ENCODE measurements at places on chromosomes 13 and 19.

DNA sequence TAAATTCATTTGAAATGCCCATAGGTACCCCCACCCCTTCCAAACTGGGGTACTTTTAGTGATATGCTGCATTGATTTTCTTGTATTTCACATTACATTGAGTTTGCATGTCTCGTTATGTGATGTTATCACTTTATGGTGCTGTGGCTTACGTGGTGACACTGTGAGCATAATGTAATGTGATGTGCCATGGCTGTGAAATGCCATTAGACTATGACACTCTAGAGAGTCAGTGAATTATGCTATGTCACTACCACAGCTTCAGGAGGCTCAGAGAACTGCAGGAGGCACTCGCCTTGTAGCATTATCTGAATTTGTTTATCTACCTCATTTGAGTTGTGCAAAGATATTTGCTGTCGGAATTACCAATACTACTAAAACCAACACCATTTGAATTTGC is 590.1 kb upstream of the SLC10A2 start:
- no peak for DNase-seq

GRCh38 chr13:39840201-39840600 is 184.7 kb downstream of the COG6 start:
- no peak for DNase-seq

- no peak for DNase-seq
Observed at GRCh38 chr13:77868717-77869116, 49.9 kb downstream of the EDNRB start.

GRCh38 chr19:37817180-37817981 is 38.0 kb upstream of the ZNF573 start:
- DNase-seq = no peak

DNA sequence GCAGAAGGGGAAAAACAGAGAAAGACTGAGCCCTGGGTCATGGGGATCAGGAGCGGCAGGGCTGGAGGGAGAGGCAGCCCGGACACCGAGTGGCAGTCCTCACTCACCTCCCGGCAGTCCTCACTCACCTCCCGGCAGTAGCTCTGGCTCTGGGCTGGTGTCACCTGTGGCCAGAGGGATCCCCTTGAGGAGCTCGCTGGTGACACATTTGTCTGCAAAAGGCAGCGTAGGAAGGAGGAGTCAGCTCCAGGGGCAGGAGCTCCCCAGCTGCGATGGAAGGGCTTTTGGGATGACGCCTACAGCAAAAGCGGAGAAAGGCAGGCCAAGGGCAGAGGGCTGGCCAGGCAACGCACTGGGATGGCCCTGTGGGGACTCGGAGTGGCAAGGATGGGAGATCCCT is 739 bp downstream of the EIF3G start:
- no peak for DNase-seq

- DNase-seq = no peak
Observed at GRCh38 chr13:26839682-26840081, 79.1 kb upstream of the GPR12 start.

DNA sequence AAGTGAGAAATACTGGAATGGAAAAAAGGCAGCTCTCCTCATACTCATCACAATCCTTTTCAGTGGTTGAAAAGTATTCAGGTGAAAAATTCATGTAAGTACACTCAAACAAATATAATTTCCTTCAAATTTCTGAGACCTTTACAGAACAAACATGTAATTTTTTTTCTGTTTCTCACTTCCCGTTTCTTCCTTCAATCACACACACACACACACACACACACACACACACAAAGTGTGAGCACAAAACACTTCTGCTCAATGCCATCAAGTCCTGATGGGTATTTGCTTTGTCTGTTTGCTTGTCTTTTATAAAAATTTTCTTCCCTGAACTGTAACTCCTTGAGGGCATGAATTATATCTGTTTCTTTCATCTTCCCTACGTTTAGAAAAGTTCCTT is 110.6 kb downstream of the LIG4 start:
- DNase-seq = no peak

GRCh38 chr19:15702534-15702930 is 25.3 kb upstream of the OR10H2 start:
- peak; percentile 12 for DNase-seq

- DNase-seq = no peak
Observed at GRCh38 chr19:31502536-31503170, 153.4 kb upstream of the TSHZ3 start.

- peak; percentile 36 for DNase-seq
Observed at GRCh38 chr13:34462843-34463242, 479.2 kb upstream of the NBEA start.

- no peak for DNase-seq
Observed at GRCh38 chr13:76991432-76991795, 467 bp upstream of the CLN5 start.

DNA sequence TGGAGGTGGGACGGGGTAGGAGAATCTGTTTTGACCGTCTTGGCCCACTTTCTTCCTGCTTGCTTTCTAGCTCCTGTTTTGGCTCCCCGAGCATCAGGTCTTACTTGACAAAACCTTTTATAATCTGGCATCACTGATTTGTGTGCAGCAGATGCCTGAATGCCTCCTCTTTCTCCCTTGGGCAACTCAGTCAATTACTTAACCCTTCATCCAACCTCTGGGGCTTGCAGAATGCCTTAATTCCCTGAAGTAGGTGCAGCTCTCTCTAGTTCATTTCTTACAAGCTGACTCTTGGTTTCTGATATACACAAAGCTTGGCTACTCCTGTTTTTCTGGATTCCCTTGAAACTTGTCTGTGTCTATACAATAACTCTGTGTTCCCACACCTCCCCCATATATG is 5.7 kb upstream of the NUP58 start:
- no peak for DNase-seq

DNA sequence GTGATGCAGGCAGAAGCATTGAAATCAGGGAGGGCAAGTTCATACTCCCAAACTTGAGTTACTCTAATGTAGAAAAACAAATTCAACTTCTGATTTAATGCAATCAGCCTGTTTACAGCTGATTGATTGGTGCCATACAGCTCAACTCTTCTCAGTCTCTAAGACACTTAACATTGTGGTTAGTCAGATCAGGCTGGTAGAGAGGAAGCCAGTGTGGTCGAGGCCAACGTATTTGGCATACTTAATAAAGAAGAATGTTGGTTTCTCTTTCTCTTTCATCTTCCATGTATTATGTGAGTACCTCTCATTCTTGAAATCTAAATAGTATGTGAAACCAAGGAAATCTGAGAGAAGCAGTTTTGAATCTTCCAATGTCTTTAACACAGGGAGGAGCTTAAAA is 255.0 kb upstream of the SLITRK1 start:
- DNase-seq = no peak

DNA sequence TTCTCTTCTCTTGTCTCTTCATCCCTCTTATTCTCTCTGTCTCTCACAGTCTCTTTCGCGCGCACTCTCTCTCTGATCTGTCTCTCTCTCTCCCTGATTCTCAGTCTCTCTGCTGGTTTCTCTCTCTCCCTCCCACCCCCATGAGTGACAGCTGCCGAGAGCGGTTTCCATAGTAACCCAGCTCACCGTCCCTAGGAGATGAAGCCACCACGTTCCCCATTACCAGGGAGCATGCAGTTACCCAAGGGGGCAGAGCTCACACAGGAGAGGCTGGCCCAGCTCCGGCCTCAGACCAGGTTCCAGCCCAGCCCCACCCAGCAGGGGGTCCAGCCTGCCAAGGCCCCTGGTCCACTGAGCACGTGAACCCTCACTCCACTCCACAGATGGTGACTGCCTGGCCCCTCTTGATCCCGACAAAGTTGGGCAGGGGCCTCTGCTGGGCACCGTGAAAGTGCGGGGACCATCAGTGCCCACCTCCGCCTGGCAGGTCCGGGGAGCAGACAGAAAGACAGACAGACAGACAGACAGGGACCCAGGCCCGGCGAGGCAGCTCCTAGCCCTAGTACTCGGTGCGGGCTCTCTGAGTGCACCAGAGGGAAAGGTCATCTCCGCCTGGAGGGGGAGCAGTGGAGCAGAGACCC is 50.6 kb downstream of the CELF5 start:
- DNase-seq = no peak

GRCh38 chr19:16325161-16325527 is 518 bp downstream of the KLF2 start:
- no peak for DNase-seq

DNA sequence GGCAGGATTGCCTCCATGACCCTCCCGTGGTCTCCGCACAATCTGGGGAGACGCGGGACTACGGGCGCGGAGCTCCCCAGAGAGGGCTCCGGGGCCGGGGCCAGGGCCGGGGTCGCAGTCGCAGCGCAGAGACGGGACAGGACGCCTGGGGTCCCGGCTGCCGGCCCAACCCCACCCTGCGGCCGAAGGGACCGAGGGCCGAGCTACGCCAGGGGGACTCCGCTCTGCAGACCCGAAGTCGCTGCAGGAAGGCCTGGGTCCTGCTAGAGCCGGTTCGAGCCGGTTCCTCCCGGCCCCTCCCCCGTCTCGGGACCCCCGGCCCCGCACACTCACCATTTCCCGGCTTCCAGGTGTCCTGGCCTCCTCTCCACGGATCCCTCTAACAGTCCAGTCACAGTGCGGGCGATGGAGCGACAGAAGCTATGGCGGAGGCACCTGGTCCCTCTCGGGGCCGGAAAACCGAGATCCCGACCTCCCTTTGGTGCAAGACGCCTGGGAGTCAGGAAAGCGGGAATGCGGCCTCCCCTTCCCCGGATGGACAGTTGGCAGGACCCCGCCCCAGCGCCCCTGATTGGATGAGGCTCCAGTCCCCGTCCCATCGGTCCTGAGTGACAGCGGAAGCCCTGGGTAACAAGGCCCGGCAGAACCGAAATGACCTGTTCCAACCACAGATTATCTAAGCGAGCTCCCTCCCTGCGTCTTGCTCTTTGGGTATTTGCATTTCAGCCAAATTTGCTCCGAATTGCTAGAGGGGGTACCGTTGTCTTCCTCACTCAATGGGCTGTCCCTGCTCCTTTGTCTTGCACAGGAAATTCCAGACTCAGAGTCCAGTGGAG is at the start of gene ZNF625:
TSS of gene ZNF625 (minus strand) at position 512 of the 836 bp plus-strand sequence. CDS start at position 336, 176 bp downstream.
- DNase-seq = no peak

GRCh38 chr19:28404472-28404871 is 808.5 kb downstream of the UQCRFS1 start:
- DNase-seq = no peak

GRCh38 chr13:112903606-112904195 is 65.3 kb upstream of the MCF2L start:
- no peak for DNase-seq

DNA sequence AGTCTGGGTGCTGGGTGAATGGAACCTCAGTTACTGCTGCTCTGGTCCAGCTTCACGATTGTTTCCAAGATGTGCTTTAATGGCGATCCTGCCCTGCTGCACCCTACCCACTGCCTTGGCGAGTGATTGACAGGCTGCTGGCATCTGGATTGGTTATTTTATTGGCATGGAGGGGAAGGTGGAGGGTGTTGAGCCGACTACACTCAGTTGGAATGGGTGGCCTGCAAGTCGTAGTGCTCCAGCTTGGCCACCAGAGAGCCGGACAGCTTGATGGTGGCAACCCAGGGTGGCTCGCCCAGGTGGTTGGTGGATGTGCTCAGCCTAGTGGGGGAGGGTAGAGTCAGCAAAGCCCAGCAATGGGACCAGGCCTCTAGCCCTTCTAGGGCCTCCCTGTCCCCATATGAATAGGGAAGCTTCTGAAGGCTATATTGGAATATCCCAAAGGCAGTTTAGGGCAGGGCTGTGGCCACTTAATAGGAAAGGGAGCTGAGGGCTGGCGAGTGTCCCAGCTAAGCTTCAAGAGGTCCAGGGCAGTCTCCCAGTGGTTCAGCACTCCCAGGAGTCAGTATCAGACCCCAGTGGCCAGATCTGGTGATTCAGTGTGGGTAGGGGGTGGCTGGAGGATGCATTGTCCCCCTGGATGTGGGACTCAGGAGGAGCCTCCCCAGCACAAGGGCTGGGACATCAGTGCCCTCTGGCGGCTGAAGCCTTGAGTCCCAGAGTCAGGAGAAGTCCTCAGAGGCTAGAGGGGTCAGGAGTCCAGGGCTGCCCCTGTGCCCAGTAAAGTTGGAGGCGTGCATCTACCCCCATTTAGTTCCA is 3.4 kb downstream of the GGN start:
- DNase-seq = no peak

DNA sequence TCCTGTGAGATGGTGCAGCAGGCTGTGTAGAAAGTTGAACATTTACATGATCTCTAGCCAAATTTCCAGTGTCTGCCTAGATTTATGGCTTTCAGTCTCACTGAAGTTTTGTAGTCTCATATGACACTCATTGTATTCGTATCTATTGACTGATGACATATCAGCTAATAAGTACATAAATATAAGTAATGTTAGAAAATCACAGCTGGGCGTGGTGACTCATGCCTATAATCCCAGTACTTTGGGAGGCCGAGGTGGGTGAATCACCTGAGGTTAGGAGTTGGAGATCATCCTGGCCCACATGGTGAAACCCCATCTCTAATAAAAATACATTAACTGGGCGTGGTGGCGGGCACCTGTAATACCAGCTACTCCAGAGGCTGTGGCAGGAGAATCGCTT is 54.7 kb upstream of the HTR2A start:
- DNase-seq = no peak

GRCh38 chr13:114177245-114178010 is 1.6 kb upstream of the CFAP97D2 start:
- no peak for DNase-seq

DNA sequence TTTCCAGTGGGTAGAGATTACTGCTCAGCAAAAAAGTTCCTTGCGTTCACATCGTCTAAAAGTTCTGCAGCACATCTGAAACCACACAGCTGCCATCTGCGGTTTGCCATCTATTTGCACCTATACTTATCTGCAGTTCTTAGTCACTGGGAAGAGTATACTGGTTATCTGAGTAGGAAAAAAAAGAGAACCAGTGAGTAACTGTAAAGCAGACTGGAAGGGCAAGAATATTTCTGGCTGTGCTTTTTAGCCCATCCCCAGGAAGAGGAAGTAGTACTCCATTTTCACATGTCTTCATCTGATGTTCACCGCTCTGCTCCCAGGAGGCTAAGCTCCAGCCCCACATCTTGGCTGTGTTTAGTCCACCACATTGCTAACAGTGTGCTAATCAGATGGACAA is 35.6 kb downstream of the EFNB2 start:
- DNase-seq = no peak

DNA sequence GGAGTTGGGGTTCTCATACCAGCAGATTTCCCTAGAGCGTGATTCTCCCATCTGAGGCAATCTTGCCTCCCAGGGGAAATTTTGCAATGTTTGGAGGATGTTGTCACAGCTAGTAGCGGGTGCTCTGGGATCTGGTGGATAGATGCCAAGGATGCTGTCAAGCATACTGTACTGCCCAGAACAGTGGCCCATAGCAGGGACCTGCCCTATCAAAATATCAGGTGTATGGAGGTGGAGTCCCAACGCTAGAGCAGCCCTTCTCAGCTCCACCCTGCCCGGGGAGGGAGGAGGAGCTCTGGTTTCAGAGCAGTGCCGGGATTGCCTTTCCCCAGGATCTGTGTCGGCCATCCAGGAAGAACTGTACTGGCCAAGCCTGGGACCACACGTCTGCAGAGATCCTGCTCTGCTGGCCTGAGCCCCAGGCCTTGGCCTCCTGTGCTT is 10.9 kb upstream of the QTRT1 start:
- DNase-seq = no peak

DNA sequence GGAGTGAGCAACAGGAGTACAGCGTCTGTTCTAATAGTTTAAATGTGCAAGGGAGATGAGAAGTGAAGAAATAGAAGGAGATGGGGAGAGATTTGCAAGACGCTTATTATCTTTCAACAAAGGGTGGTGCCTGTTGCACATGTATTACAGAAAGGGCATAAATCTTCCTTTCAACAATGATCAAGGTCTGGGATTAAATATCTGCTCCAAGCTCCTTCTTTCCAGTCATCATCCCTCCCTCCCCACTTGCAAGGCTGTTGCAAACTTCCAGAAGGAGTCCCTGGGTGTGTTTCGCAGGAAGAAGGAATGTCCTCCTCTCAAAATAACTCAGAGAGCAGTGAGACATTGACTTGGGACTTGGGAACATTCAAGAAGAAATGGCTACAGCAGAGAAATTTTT is 63.5 kb upstream of the MYCBP2 start:
- no peak for DNase-seq

GRCh38 chr19:1650650-1651567 is 1.5 kb downstream of the TCF3 start:
- no peak for DNase-seq
